Stimulated activated CD8-positive, alpha-beta memory T cell treated with anti-CD3 and anti-CD28 coated beads, Interleukin-7, amount 100 ng/mL, for 4 hours (primary cell): ENCODE measurements at places on chromosomes 11 and 22.

DNA sequence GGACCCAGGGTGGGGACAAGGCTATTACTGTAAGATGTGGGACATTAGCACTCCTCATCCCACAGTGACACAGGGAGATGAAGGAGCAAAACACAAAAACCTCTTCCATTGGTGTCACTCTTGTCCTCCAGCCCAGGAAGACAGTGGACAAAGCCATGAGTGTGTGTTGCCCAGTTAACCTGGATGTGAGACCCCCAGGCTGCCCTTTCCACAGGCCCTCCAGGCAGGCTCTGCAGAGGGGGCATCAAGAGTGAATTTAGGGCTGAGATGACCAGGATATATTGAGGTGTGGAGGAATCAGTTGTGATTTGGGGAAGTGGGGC is 111.3 kb downstream of the GGTLC2 start:
- no peak for DNase-seq

DNA sequence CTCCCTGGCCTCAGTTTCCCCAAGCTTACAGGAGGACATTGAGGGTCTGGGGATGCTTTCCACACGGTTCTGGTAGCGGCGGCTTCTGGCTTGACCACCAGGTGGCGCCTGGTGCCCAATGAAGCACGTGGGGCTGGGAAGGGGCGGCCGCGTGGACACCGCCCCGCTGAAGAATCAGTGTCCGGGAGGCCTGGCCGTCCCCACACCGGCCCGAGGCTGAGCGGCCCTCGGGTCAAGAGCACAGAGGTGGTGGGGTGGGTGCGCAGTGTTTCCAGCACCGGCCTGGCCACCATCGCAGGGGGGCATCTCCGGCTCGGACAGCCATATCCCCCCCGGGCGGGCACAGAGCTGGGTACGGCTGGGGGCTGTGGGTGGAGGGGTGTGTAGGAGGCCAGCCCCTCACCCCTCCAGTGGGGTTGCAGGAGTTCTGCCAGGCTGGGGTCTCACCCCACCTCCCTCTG is 27.8 kb upstream of the PPARA start:
- peak; percentile 32 for DNase-seq

- DNase-seq: peak; percentile 64
These were observed 1.8 kb upstream of the RASGRP2 start for GRCh38 chr11:64745521-64746328.

- DNase-seq: no peak
These were observed 21.8 kb upstream of the SLC22A24 start for GRCh38 chr11:63165706-63166310.

DNA sequence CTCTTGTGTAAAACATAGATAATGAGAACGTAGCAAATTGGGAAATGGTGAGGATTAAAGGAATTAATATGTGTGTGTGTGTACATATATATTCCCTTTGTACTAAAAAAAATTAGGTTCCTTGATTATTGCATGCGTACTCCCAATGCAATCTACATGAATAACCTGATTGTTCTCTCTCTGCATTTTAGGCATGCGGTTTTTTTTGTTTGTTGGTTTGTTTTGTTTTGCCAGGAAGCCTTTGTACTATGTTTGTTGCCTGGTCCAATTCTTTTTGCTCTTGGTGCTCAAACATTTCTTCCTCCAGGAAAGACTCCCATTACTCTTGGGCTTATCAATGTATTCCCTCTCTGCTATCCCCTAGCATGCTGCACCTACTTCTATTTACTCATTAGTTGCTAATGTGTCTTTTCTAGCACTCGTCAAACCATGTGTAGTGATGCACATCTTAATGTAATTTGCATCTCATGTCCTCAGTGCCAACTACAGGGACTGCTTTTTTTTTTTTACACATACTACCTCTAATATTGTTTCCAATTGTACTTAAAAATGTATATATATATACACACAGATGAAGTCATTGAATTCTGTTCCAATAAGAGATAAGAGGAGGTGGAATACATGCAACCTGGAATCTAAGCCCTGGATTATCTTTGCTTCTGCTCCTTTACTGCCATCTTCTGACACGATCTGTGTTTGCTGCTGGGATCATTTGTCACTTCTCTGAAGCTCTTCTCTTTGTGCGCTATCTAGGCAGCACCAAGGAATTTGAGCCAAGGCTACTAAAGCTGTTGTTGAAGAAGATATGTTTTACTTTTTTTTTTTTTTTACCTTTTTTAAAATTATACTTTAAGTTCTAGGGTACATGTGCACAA is 197.2 kb upstream of the ANO3 start:
- DNase-seq: no peak

DNA sequence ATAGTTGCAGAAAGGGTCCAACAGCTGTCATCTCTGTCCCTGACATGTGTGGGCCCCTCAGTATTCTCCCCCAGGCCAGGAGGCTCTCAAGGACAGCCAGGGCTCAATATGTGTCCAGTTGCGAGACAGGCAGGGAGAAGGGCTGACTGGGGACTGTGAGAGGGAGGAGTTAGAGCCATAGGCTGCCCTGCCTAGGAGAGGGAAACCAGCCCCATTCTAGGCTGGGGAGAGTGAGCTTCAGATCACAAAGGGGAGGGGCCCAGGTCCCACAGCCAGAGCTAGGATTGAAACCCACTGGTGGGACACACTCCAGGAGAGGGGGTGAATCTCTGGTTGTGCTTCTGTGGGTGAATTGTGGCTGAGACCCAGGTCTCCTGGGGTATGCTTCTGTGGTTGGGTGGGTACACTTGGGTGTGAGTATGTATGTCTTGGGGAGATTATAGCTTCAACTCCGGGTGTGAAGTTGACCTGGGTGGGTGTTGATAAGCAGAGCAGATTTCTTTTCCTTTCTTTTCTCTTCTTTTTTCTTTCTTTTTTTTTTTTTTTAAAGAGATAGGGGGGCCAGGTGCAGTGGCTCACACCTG is 2.1 kb upstream of the CARNS1 start:
- DNase-seq: no peak

DNA sequence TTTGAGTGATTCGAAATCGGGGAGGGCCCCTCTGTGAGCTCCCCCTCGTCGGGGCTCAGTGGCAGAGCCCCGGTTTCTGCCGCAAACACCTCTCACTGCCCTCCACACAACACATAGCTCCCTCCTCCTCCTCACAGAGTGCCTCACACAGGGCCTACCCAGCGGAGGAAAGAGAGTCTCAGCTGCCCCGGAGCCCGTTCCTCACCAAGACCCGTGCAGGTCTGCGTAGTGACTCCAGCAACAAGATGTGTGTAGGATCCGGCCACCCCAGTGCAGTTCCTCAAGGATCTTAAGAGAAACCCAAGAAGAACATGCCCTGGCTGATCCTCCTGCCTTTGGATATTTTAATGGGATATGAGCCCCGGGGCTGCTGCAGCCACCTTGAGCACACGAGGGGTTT is 238.4 kb downstream of the BRD1 start:
- DNase-seq: no peak

DNA sequence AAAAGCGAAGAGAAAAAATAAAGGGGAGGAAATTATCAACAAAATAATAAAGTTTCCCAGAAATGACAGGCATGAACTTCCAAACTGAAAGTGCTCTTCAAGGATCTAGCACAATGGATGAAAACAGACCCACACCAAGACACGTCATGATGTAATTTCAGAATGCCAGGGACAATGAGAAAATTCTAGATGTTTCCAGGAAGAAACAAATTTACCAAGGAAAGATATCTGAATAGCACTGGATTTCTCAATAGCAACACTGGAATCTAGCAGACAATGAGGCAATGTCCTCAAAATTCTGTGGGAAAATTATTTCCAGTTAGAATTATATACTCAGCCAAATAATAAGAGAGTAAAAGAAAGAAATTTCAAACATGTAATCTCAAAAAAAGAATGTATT is 46.0 kb downstream of the DENND5A start:
- no peak for DNase-seq
